ENCODE measurements at places on chromosomes 6 and 20. TPM values are rescaled to one million over a fixed set of nuclear protein-coding genes. Genes with fewer than 3 reads are reported as not detected.

Gene MYL9
- 2.0 TPM for total RNA-seq

Gene TINAG
- not detected for total RNA-seq

Gene PSMB1
- 149 TPM for total RNA-seq

Gene MCM8
- 10.1 TPM for total RNA-seq

Gene SLC32A1
- total RNA-seq = 0.59 TPM

Gene CPNE5
- total RNA-seq = 2.9 TPM

Gene IL20RA
- total RNA-seq = not detected

GRCh38 chr20:2652724-2653555, 508 bp downstream of the NOP56 start:
- peak; percentile 79 for DNase-seq
- H3K27me3 ChIP-seq = peaks cover 10% of the 10 kb centered on the region
- no peaks in the 10 kb centered on the region for H3K36me3 ChIP-seq

- no peaks in the 10 kb centered on the region for H3K36me3 ChIP-seq
- DNase-seq = peak; percentile 49
- H3K4me3 ChIP-seq = peak overlapping the region; percentile 89
- peaks cover 17% of the 10 kb centered on the region for H3K27me3 ChIP-seq
- no peak overlapping the region for H3K27ac ChIP-seq
- peaks cover 3% of the 10 kb centered on the region for H3K4me1 ChIP-seq
Observed at GRCh38 chr6:7542065-7542873, 798 bp downstream of the DSP start.

GRCh38 chr6:21219241-21219640, 374.3 kb upstream of the SOX4 start:
- no peak overlapping the region for H3K4me3 ChIP-seq
- H3K27ac ChIP-seq = no peak overlapping the region
- H3K27me3 ChIP-seq = no peaks in the 10 kb centered on the region
- H3K4me1 ChIP-seq = no peaks in the 10 kb centered on the region
- no peaks in the 10 kb centered on the region for H3K36me3 ChIP-seq

DNA sequence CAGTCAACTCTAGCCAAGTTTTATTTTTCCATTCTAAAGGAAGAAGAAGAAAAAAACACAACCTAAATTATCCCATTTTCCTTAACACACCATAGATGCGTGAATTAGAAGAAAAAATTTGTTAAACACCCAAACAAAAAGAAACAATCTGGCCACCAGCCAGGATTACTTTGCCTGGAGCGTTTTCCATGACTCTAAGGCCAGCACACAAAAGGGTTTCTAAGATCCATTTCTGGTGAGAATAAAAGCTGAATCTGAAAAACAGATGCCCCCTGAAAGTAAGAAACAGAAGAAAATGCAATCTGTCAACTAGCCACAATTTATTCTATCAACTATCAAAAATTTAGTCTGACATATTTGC, 267.2 kb upstream of the SULF2 start:
- no peak for DNase-seq
- no peak overlapping the region for H3K27ac ChIP-seq
- no peak overlapping the region for H3K4me3 ChIP-seq
- H3K27me3 ChIP-seq = no peaks in the 10 kb centered on the region
- peaks cover 14% of the 10 kb centered on the region for H3K36me3 ChIP-seq

GRCh38 chr20:45419188-45420091, 3.5 kb downstream of the PIGT start:
- no peak overlapping the region for H3K27ac ChIP-seq
- no peak overlapping the region for H3K4me3 ChIP-seq
- H3K36me3 ChIP-seq = no peaks in the 10 kb centered on the region
- H3K27me3 ChIP-seq = peaks cover 2% of the 10 kb centered on the region
- H3K4me1 ChIP-seq = peaks cover 5% of the 10 kb centered on the region

- peaks cover 4% of the 10 kb centered on the region for H3K27me3 ChIP-seq
- H3K4me1 ChIP-seq = peaks cover 15% of the 10 kb centered on the region
- no peak overlapping the region for H3K27ac ChIP-seq
Observed at GRCh38 chr6:13523826-13524622, 36.6 kb upstream of the GFOD1 start.

DNA sequence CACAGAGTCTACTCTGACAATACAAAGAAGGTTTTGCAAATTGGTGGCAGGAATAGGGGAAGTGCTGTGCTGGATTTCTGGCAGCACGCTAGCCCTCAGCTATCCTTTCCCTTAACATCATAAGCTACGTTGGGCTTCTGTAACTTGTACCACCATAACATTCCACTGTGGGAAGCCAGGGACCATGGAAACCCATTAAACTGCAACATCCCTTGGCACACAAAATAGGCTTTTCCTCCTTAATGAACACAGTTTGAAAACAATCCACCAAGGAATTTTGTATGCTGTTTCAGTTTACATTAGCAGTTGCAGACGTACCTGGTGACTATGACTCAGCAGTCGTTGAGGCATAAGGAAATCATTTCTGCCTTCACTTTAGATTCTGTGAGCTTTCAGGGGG, 203.9 kb upstream of the RAB32 start:
- H3K36me3 ChIP-seq = no peaks in the 10 kb centered on the region

- no peak overlapping the region for H3K4me3 ChIP-seq
- H3K27me3 ChIP-seq = no peaks in the 10 kb centered on the region
- peaks cover 4% of the 10 kb centered on the region for H3K4me1 ChIP-seq
- DNase-seq = no peak
Observed at GRCh38 chr6:4814987-4815386, 38.8 kb downstream of the CDYL start.

- no peak overlapping the region for H3K27ac ChIP-seq
- no peak overlapping the region for H3K4me3 ChIP-seq
- no peaks in the 10 kb centered on the region for H3K36me3 ChIP-seq
- peaks cover 2% of the 10 kb centered on the region for H3K27me3 ChIP-seq
- H3K4me1 ChIP-seq = peaks cover 18% of the 10 kb centered on the region
Observed at GRCh38 chr6:34950849-34951248, 61.8 kb downstream of the ANKS1A start.

GRCh38 chr6:122530440-122531046, 58.9 kb upstream of the SERINC1 start:
- H3K4me3 ChIP-seq = no peak overlapping the region
- H3K27ac ChIP-seq = no peak overlapping the region
- H3K27me3 ChIP-seq = no peaks in the 10 kb centered on the region
- H3K36me3 ChIP-seq = peaks cover 16% of the 10 kb centered on the region
- DNase-seq = peak; percentile 19

DNA sequence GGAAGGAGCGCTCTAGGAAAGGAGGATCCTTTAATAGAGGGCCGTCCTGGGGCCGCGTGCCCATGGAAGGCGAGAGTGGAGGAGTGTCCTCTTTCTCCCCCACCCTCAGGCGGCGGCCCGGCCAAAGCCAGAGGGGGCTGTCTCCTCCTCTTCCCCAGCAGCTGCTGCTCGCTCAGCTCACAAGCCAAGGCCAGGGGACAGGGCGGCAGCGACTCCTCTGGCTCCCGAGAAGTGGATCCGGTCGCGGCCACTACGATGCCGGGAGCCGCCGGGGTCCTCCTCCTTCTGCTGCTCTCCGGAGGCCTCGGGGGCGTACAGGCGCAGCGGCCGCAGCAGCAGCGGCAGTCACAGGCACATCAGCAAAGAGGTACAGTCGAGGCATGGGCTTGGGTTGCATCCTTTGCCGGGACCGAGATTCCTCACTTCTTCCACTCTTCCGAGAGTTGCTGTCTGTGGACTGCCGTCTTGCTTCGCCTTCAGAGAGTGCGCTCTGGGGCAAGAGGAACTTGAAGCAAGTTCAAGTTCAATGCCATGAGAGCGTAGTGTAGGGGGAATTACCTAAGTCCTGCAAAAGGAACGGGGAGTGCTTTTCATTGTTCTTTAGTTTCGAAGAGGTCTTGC, at the start of gene LAMA2:
Gene LAMA2, plus strand, starts transcription at position 148 of the 621 bp plus-strand sequence. Its CDS starts 108 bp downstream, at position 256.
- peak within 1 kb of the TSS; percentile 84 for H3K4me3 ChIP-seq
- H3K27me3 ChIP-seq = peaks cover 3% of the 10 kb centered on the region
- H3K4me1 ChIP-seq = peaks cover 3% of the 10 kb centered on the region
- peak; percentile 75 for DNase-seq
- H3K36me3 ChIP-seq = no peaks in the 10 kb centered on the region

GRCh38 chr6:154478021-154478700, 32.3 kb downstream of the CNKSR3 start:
- DNase-seq = no peak
- H3K36me3 ChIP-seq = no peaks in the 10 kb centered on the region
- no peak overlapping the region for H3K27ac ChIP-seq
- H3K27me3 ChIP-seq = peaks cover 2% of the 10 kb centered on the region
- peaks cover 6% of the 10 kb centered on the region for H3K4me1 ChIP-seq
- H3K4me3 ChIP-seq = no peak overlapping the region

DNA sequence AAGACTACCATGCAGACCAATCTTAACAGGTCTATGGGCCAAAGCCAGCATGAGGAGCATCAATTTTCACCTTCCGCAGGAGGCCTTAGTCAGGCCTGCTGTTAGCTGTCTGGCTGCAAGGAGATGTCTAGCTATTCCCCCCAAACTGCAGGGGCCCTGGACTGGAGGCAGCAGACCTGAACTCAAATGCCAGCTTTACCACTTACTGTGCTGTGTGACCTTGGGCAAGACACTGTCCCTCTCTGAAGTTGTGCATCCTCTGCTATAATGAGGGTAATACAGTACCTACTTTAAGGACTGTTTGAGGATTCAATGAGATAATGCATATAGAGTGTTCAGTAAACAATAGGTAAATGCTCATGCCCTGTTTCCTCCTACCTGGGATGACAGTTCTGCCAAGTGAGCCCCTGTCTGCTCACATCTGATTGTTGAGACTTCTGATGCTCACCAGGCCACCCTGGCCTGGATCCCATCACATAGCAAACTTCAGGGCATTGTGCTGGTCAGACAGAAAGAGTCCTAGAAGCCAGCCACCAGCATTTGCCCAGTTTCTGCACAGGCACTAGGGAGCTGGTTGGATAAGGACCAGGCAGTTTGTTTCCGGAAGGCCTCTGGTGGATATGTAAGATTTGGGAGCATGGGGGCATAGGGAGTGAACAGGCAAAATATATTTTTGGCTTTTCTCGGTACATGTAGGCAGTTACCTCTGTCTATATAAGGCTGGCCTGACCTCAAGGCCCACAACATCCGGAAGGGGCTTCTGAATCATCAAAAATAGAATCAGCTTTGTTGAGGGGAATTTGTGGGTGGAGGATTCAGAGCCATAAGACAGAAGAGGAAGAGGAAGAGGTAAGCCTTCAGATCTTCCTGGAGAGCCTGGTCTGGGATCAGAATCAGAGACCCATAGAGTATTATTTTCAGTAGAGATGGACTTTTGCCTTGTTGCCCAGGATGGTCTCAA, 2.3 kb upstream of the OCSTAMP start:
- H3K4me3 ChIP-seq = no peak overlapping the region
- no peak overlapping the region for H3K27ac ChIP-seq
- H3K4me1 ChIP-seq = peaks cover 3% of the 10 kb centered on the region
- peaks cover 2% of the 10 kb centered on the region for H3K27me3 ChIP-seq

GRCh38 chr6:52529311-52529710, 47.5 kb downstream of the TRAM2 start:
- peaks cover 2% of the 10 kb centered on the region for H3K27me3 ChIP-seq
- H3K4me1 ChIP-seq = peaks cover 13% of the 10 kb centered on the region
- H3K36me3 ChIP-seq = no peaks in the 10 kb centered on the region

GRCh38 chr20:25394276-25394675, 3.6 kb upstream of the ABHD12 start:
- peaks cover 1% of the 10 kb centered on the region for H3K36me3 ChIP-seq
- peaks cover 17% of the 10 kb centered on the region for H3K4me1 ChIP-seq
- peaks cover 2% of the 10 kb centered on the region for H3K27me3 ChIP-seq
- no peak overlapping the region for H3K4me3 ChIP-seq

DNA sequence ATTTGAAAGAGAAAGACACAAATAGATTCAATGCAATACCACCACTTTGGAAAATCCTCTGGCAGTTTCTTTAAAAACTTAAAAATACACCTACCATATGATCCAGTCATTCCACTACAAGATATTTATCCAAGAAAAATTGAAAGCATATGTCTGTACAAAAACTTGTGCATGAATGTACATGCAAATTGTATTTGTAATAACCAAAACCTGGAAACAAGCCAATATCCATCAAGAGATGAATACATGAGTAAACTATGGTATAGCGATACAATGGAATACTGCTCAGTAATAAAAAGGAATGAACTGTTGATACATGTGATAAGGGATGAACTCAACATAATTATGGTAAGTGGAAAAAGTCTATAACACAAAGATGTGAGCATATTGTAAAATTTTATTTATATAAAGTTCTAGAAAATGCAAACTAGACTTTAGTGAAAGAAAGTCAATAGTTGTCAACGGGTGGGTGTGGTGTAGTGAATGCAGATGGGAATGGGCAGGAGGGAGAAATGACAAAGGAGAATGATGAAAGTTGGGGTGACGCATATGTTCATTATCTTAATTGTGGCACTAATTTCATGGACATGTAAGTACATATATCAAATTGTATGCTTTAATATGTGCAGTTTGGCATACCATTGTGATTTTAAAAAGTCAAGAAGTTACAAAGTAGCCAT, 347.5 kb downstream of the SAMD5 start:
- no peak overlapping the region for H3K27ac ChIP-seq
- H3K4me1 ChIP-seq = peaks cover 6% of the 10 kb centered on the region
- H3K36me3 ChIP-seq = no peaks in the 10 kb centered on the region
- no peaks in the 10 kb centered on the region for H3K27me3 ChIP-seq
- no peak overlapping the region for H3K4me3 ChIP-seq

DNA sequence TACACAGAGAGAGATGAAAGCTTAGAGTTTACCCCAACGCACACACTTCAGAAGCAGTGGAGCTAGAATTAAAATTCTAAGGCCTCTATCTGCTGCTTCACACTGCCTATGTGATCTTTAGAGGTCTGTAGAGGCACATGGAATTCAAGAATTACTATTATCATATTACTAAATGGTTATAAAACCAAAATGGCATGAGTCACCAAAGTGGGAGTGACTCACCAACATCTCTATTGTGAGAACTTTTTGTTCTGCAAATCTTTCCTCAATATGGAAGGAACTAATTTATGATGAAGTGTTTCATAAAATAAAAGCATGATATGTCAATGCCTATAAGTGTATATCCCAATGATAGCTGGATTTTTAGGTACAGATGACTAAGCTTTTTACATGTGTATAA, 28.5 kb upstream of the TMEM244 start:
- H3K27ac ChIP-seq = no peak overlapping the region
- H3K27me3 ChIP-seq = no peaks in the 10 kb centered on the region
- no peak overlapping the region for H3K4me3 ChIP-seq
- H3K4me1 ChIP-seq = no peaks in the 10 kb centered on the region

DNA sequence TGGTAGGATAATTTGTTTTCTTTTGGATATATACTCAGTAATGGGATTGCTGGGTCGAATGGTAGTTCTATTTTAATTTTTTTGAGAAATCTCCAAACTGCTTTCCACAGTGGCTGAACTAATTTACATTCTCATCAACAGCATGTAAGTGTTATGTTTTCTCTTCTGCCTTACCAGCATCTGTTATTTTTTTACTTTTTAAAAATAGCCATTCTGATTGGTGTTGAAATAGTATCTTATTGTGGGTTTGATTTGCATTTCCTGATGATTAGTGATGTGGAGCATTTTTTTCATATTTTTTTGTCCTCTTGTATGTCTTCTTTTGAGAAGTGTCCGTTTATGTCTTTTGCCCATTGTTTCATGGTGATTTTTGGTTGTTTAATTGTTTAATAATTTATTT, 11.9 kb downstream of the HINT3 start:
- H3K4me3 ChIP-seq = no peak overlapping the region
- no peaks in the 10 kb centered on the region for H3K4me1 ChIP-seq
- H3K27ac ChIP-seq = no peak overlapping the region

GRCh38 chr6:5287205-5287965, 26.1 kb downstream of the FARS2 start:
- H3K27ac ChIP-seq = no peak overlapping the region
- no peak overlapping the region for H3K4me3 ChIP-seq
- peaks cover 5% of the 10 kb centered on the region for H3K27me3 ChIP-seq
- peaks cover 10% of the 10 kb centered on the region for H3K4me1 ChIP-seq
- H3K36me3 ChIP-seq = no peaks in the 10 kb centered on the region

- H3K27ac ChIP-seq = no peak overlapping the region
- peaks cover 13% of the 10 kb centered on the region for H3K4me1 ChIP-seq
- DNase-seq = no peak
- H3K27me3 ChIP-seq = peaks cover 1% of the 10 kb centered on the region
- no peaks in the 10 kb centered on the region for H3K36me3 ChIP-seq
Observed at GRCh38 chr20:9214685-9215084, 145.8 kb downstream of the PLCB4 start.
